ENCODE measurements at places on chromosomes 2 and 18.

- no peak for DNase-seq
These were observed 94.0 kb downstream of the BIRC6 start for GRCh38 chr2:32450851-32451250.

GRCh38 chr2:142130111-142131009 is 456 bp downstream of the LRP1B start:
- no peak for DNase-seq

DNA sequence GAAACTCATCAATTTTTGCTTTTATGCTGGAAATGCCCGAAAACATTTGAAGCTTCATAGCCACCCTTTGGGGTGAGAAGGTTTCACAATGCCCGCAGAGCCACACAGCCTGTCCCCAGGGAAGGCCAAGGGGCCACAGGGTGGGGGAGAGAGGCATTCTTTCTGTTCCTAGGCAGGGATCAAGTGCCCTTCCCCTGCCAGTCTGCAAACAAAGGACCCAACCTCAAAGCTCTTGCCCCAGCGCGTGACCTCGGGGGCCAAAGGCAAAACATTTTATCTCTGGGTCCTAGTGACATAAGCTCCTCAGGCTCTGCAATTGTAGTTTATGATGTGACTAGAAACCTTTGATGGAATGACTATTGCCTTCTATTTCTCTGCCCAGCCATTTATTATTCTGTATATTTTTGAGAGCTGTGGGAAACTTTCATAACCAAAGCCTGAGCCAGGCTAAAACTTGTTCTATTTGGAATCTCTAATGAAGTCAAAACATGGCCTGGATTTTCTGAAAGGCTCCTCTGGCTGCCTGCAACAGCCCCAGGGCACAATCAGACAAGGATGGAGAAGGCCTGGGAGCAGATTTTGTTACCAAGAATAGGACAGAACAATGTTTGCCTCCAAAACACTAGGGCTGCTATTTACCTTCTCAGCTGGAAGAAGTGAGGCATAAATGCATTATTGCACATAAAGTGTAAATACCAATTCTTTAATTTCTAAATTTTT is 137.2 kb upstream of the KCTD1 start:
- no peak for DNase-seq

DNA sequence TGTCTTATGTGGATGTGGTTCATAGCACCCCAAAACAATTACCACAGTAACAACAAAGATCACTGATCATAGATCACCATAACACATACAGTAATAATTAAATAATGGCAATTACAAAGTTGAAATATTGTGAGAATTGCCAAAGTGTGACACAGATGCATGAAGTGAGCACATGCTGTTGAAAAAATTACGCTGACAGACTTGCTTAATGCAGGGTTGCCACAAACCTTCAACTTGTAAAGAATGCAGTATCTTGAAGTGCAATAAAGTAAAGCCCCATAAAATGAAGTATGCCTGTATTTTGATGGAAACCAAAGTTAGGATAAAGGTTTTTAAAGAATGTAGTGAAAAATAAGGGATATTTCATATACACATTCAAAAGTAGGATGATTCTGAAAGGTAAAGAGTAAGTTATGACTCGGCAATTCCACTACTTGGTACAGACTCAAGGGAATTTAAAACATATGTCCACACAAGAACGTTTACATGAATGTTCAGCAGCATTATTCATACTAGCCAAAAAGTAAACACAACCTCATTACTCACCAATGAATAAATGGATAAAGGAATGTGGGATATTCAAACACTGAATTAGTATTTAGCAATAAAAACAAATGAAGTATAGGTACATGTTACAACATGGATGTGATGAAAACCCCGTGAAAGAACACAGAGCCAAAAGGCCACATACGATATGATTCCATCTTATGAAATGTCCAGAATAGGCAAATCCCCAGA is 61.6 kb downstream of the SCN9A start:
- no peak for DNase-seq

GRCh38 chr2:121151311-121152109 is 133.5 kb downstream of the TFCP2L1 start:
- no peak for DNase-seq

- no peak for DNase-seq
These were observed 18.1 kb downstream of the GPC1 start for GRCh38 chr2:240453461-240454105.

DNA sequence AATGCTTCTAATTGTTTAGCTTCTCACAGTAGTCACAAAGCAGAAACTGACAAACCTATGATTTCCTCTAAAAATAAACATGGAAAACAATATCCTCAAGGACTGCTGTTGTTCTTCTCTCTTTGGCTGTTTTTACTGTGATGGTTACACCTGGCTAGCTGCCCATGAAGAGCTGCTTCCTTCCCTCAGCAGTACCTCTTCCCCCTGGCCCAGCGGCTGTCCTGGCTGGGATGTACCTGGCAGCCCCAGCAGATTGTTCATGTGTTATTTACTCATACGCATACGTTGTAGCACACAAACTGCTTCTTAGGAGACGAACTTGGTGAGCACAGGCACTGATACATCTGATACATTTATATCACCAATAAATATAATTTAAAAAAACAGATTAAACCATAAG is 27.4 kb downstream of the NEMP2 start:
- no peak for DNase-seq

DNA sequence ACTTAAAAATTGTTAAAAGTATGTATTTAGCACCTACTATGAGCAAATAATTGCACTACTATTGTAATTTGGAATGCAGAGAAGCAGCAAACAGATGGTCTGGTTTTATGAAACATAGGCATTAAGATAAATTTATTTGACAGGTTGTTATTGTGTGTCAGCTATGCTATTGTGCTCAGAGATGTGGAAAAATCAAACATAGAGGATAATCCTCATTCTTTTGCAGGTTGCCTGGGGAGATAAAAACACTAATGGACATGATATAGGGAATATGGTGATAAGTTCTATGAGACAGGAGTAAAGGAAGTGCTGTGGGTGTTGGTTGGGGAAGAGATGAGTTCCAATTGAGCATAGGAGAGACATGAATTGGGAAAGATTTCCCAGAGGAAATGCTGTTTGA is 71.3 kb downstream of the PPP1R1C start:
- no peak for DNase-seq

DNA sequence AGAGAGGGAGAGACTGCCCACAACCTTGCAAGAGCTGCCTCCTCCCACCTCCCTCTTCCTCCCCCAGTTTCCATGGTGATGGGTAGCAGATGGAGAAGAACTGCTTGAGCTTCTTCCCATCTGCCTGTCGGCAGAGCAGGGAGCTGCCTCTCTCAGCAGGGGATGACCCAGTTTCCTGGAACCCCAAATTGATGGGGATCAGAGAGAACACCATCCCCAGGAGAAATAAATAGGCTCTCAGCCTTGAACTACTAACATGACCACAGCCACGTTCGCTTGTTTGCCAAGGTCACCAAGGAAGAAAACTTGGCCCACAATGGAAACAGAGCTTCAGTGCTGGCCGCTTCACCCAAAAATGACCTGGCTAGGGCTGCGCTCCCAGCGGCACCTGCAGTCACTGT is 82.2 kb downstream of the ADD2 start:
- DNase-seq, result no peak

DNA sequence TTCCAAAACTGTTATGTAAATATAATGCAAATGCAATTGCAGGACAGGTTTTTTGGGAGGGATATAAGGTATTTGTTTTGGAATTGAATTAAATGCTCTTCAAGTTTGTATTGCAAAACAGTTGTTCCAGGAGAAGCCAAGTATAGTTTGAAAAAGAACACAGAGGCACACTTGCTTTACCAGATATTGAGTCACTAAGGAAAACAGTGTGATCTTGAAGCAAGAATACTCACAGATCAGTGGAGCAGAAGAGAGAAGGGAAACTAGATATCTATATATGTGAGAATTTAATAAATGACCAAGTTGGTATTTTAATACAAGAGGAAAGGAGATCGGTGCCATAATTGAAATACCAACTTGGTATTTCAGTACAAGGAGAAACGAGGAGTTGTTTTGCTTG is 178.9 kb downstream of the CAPN13 start:
- DNase-seq, result no peak

DNA sequence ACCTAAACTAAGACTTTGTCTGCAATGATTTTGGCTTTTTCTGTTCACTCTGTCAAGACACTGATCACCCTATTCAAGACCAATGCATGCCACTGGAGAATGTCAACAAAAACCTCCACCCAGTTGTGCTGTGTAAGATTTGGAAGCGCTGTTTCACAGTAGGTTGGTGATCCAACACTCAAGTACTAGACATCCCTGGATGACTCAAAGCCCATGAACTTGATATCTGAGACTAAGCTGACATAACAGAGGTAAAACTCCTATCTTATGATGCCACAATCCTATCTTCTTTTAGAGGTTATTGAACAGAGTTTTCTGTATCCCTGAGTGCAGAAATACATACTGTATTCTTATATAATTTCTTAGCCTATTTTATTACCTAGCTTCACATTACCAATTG is 251.3 kb upstream of the ETAA1 start:
- DNase-seq, result no peak

DNA sequence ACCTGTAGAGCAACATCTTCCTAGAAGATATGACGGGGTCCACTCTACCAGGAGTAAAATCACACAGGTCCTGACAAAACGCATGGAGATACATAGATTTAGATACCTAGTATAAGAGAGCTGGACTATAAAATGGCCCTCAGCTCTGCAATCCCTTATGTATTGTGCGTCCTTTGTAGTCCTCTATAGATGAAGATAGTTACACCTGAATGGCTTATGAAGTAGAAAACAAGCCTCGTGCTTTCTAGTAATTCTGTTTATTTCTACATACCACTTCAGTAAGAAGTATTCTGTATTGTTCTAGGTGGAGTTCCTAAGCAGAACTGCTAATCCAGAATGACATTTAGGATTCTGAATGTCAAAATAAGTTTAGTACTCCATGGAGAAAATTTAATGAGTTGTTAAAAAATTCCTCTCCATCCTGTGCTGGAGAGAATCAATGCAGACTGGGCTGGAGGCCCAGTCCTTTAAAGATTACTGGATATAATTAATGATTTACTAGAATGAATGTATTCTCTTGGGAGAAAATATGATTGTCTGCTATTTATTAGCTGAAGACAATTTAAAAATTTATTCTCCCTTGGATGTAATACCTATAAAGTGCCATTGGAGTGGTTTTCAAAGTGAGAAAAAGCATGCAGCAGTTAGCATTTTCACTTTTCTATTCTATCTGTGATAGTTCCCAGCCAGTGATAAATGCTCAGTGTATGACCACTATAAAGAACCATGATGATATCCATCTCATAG is 147.3 kb upstream of the UNC80 start:
- no peak for DNase-seq

GRCh38 chr2:190972213-190972612 is 41.8 kb downstream of the STAT1 start:
- no peak for DNase-seq

DNA sequence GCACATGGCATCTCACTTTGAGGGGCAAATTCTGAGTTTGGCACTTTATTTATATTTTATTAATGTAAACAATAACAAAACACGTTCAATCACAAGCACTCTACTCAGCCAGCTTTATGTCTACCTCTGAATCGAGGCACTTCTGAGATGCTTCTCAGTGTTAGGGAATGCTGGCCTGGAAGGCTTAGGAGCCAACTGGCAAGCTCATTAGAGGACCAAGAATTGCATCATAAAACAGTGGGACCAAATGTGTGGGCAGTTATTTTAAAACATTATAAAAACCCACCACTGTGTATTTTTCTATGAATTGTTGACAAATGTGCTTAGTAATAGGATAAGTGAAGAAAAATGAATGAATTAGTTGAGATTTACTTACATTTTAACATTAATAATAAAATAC is 46.8 kb upstream of the SMIM21 start:
- no peak for DNase-seq

DNA sequence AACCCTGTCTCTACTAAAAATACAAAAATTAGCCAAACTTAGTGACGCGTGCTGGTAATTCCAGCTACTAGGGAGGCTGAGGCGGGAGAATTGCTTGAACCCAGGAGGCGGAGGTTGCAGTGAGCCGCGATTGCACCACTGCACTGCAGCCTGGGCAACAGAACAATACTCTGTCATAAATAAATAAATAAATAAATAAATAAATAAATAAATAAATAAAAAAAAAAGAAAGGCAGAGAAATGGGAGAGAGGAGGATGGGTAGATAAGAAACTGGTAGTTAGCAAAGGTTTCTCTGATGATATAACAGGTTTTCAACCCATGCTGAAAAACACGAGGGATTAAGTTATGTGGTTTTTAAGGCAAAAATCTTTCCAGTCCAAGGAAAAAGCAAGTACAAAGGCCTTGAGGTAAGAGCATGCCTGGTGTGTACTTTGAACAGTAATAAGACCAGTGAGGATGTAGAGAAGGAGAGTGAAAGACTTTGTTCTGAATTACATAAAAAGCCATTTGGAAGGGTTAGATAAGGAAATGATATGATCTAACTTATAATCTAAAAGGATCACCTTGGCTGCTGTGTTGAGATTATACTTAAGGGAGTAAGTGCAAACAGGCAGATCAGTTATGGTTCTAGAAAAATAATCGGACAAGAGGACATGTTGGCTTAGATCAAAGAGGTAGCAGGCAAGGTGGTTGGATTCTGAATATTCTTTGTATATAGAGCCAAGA is 159.3 kb downstream of the PTH2R start:
- DNase-seq, result no peak

DNA sequence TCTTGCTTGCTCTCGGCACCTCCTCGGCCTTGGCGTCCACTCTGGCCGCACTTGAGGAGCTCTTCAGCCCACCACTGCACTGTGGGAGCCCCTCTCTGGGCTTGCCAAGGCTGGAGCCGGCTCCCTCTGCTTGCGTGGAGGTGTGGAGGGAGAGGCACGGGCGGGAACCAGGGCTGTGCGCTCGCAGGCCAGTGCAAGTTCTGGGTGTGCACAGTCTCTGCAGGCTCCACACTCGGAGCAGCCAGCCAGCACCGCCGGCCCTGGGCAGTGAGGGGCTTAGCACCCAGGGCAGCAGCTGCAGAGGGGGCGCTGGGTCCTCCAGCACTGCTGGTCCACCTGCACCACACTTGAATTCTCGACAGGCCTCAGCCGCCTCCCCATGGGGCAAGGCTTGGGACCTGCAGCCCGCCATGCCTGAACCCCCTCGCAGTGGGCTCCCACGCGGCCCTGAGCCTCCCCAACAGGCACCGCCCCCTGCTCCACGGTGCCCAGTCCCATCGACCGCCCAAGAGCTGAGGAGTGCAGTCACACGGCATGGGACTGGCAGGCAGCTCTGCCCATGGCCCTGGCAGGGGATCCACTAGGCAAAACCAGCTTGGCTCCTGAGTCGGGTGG is 411.2 kb upstream of the CHAC2 start:
- DNase-seq, result no peak

- DNase-seq, result no peak
These were observed 32.8 kb downstream of the TTC21B start for GRCh38 chr2:165920748-165921147.

- no peak for DNase-seq
These were observed 16.4 kb upstream of the STARD7 start for GRCh38 chr2:96225016-96225533.

GRCh38 chr18:59743566-59743965 is 46.3 kb upstream of the CCBE1 start:
- DNase-seq, result no peak

GRCh38 chr2:168690381-168690885 is 112.0 kb upstream of the NOSTRIN start:
- no peak for DNase-seq

All from activated CD8-positive, alpha-beta memory T cell treated with anti-CD3 and anti-CD28 coated beads for 4 hours (primary cell).